Hepatocyte (in vitro differentiated cells): ENCODE measurements at places on chromosomes 1 and 21. TPM values are rescaled to one million over a fixed set of nuclear protein-coding genes. Genes with fewer than 3 reads are reported as not detected.

Gene CNR2
- total RNA-seq, result not detected in 2 replicates

Gene DTL
- 5.7 and 6.7 TPM in 2 replicates for total RNA-seq

Gene SYT14
- 1.4 TPM in 2 replicates for total RNA-seq

Gene FCMR
- 0.97 and 2.6 TPM in 2 replicates for total RNA-seq

Gene TTLL7
- 3.4 and 3.5 TPM in 2 replicates for total RNA-seq

Gene ACKR1
- total RNA-seq, result not detected in 2 replicates

Gene HSPA6
- total RNA-seq, result 0.50 and 1.1 TPM in 2 replicates

Gene ADAMTSL4
- 3.7 and 8.1 TPM in 2 replicates for total RNA-seq

Gene HES3
- not detected in 2 replicates for total RNA-seq

Gene PLA2G2C
- total RNA-seq, result not detected in 2 replicates

Gene C1QA
- total RNA-seq, result 5.4 and 5.9 TPM in 2 replicates

Gene S100B
- total RNA-seq, result not detected in 2 replicates

Gene AGMAT
- total RNA-seq, result 42.9 and 49.9 TPM in 2 replicates

Gene HMCN1
- 13.4 and 14.2 TPM in 2 replicates for total RNA-seq

Gene CTTNBP2NL
- total RNA-seq, result 16.4 and 18.1 TPM in 2 replicates

Gene ADGRL4
- 1.7 and 2.2 TPM in 2 replicates for total RNA-seq

Gene BMP8B
- total RNA-seq, result 5.5 and 7.6 TPM in 2 replicates

Gene LDLRAP1
- 17.3 and 20.5 TPM in 2 replicates for total RNA-seq

Gene CHI3L1
- 8.4 and 12.8 TPM in 2 replicates for total RNA-seq

Gene C4BPA
- total RNA-seq, result 17.2 and 23.5 TPM in 2 replicates

Gene AVPR1B
- not detected in 2 replicates for total RNA-seq

Gene SNX27
- 35.1 and 38.7 TPM in 2 replicates for total RNA-seq

Gene GNAT2
- 0.96 TPM in 1 of 2 replicates, not detected in the other for total RNA-seq

Gene CTSS
- total RNA-seq, result 5.3 and 10.4 TPM in 2 replicates

Gene IL19
- 0.28 and 0.37 TPM in 2 replicates for total RNA-seq

Gene CBS
- 23.7 and 36.6 TPM in 2 replicates for total RNA-seq

Gene SWT1
- total RNA-seq, result 9.5 and 9.6 TPM in 2 replicates

Gene LENEP
- total RNA-seq, result 0.92 TPM in 1 of 2 replicates, not detected in the other

Gene ATP6V1G3
- total RNA-seq, result not detected in 2 replicates

Gene SLAMF8
- 0.52 and 0.57 TPM in 2 replicates for total RNA-seq

Gene NAV1
- total RNA-seq, result 15.0 and 15.2 TPM in 2 replicates

Gene FCRL6
- total RNA-seq, result not detected in 2 replicates

Gene NOS1AP
- total RNA-seq, result 0.97 and 1.1 TPM in 2 replicates

Gene PEAR1
- total RNA-seq, result 5.3 and 6.1 TPM in 2 replicates

Gene CA6
- not detected in 2 replicates for total RNA-seq

Gene DIRAS3
- total RNA-seq, result 1.9 and 3.0 TPM in 2 replicates

Gene WNT4
- 1.6 and 1.7 TPM in 2 replicates for total RNA-seq

Gene EXO1
- 1.6 and 5.0 TPM in 2 replicates for total RNA-seq

Gene CFHR3
- 1.7 and 1.8 TPM in 2 replicates for total RNA-seq

Gene CD247
- total RNA-seq, result not detected in 2 replicates

Gene FGR
- total RNA-seq, result 0.28 and 0.73 TPM in 2 replicates

Gene EXTL1
- total RNA-seq, result 0.17 and 0.84 TPM in 2 replicates

Gene SMCP
- not detected in 2 replicates for total RNA-seq

Gene HES2
- 0.27 and 0.44 TPM in 2 replicates for total RNA-seq

Gene RAP1GAP
- 12.0 and 12.3 TPM in 2 replicates for total RNA-seq

Gene GJA8
- total RNA-seq, result not detected in 2 replicates

Gene S100A7A
- total RNA-seq, result not detected in 2 replicates
